Stimulated activated CD8-positive, alpha-beta memory T cell treated with anti-CD3 and anti-CD28 coated beads, Interleukin-4, amount 100 ng/mL, for 1 hour (primary cell): ENCODE measurements at places on chromosomes 4 and X.

GRCh38 chr4:41538887-41539498, 1.0 kb downstream of the LIMCH1 start:
- DNase-seq = no peak

DNA sequence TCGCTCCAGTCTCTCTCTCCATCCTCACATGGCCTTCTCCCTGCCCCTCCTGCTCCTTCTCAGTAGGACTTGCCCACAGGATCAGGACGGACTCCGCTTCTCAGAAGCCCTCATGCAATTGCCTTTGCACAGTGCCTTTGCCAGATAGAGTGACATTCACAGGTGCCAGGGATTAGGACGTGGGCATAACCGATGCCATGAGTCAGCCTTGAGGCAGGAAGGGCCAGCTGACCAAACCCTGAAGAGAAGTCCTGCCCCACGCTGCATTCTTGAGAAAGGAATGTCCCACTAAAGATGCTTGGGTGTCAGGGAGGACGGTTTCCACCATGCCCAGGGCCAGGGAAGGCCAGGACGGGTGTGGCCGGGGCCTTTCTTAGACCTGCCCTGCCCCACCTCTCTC, 6.6 kb upstream of the GRPEL1 start:
- no peak for DNase-seq

GRCh38 chrX:153371256-153371655, 29.9 kb downstream of the PNMA6E start:
- DNase-seq = no peak

- DNase-seq = no peak
Observed at GRCh38 chr4:154452798-154453346, 38.7 kb downstream of the DCHS2 start.

- DNase-seq = no peak
Observed at GRCh38 chr4:148310756-148311155, 131.5 kb downstream of the NR3C2 start.

- DNase-seq = no peak
Observed at GRCh38 chr4:157217708-157218107, 2.8 kb upstream of the GRIA2 start.

GRCh38 chr4:142077048-142077447, 440.7 kb downstream of the IL15 start:
- no peak for DNase-seq

DNA sequence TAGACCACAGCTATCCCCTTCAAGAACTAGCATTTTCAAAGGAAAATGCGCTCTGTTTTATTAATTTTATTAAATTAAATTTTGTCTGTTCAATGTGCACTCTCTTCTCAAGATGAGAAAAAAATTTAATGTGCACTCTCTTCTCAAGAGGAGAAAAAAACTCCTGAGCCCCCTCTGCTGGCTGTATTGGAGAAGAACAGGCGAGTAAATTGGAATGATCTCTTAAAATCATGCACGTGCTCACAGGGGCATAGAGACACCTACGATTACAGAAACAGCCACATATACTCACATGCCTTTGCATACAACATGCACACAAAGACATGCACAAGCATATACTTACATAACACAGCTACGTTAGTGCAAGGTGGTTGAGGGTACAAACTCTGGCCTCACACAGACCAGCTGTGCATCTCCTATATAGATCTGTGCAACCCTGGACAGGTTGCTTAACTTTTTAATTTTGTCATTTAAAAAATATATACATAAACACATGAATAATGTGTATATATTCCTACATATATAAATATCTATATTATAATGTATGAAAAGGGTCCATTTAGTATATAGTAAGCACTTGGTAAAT, 176.2 kb upstream of the CXorf66 start:
- DNase-seq = no peak

DNA sequence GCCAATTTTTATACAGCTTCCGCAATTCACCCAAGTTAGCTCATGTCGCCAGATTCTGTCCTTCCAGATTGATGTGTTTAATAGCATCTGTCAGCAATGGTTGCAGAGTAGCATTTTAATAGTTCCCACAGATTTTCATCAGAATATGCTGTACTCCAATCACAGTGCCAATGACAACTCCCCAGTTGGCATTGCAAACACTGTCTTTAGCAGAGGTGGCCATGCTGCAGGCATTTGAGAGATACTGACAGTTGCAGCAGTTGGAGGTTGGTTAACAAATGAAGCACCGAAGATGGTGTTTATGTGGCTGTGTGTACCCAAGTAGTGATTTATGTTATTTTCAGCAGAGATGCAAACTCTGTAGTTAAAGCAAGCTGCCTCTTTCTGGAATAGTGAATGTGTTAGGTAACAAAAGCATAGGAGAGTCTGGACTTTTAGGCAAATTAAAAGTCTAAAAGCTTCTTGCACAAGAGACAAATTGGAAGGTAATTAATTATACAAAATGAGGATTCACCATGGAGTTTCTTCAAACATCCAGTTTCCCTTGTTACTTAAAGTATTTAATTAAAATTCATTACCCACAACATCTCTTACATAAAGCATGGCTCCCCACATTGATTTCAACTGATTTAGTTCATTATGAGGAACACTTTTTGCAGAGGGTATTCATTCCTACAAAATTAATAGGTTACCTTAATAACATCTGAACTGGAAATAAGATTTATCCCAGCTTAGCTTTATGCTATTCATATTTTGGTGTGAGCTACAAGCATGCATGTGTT, 65.2 kb downstream of the PARM1 start:
- DNase-seq = no peak

DNA sequence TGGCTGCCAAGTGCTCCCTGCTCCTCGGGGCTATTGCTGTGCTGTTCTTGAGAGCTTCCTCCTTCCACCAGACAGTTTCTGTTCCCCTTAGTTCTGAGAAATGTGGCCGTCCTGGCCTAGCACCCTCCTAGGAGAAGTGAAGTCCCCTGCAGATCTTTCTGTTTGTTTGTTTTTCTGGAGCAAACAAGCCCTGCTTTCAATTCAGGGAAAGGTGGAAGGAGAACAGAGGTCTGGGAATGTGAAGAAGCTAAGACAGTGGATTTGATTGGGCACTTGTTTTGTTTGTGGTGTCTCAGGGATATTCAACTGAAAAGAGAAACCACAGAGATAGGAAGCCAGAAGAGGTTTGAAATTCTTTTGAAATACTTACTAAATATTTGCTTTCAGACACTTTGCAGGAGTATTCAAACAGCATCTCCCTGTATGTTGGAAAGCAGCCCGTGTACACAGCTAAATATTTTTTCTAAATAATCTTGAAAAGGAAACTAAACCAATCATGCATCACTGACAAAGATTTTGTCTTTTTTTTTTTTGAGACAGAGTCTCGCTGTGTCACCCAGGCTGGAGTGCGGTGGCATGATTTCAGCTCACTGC, 36.5 kb upstream of the PPM1K start:
- DNase-seq = no peak

DNA sequence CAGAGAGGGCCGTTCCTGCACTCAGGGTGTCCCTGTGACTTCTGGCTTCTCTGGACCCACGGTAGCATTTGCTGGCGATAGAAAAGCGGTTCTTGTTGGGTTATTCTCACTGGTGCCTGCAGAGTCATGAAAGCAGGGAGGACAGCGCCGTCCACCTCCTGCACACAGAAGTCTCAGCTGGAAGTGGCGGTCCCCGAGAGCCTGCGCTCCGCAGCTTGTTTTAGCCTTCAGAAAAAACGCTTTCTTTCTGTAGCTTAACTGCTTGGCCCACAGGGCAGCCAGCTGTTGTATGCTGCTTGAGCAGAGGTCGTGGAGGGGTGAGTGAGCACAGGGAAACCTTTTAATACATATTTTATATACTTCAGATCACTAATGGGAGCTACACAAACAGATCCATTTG, 400.7 kb upstream of the FAT1 start:
- DNase-seq = no peak

DNA sequence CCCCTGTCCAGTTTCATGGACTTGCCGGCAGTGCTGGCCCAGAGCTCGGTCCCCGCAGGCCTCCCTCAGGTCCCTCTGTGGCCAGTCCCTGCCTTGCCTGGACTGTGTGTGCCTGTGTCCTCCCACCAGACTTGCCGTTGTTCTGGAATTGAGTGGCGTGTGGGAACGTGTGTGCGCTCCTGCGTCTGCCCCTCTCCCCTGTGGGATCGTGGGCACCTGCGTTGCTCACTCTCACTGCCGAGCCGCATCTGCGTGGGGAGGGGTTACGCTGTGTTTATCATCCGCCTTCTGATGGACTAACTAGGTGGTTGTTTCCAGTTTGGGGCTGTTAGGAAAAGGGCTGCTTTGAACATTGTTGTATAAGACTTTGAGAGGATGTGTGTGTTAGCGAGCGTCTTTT, 21.2 kb downstream of the PCGF3 start:
- no peak for DNase-seq

GRCh38 chr4:76984127-76984526, 34.6 kb downstream of the SEPTIN11 start:
- no peak for DNase-seq

DNA sequence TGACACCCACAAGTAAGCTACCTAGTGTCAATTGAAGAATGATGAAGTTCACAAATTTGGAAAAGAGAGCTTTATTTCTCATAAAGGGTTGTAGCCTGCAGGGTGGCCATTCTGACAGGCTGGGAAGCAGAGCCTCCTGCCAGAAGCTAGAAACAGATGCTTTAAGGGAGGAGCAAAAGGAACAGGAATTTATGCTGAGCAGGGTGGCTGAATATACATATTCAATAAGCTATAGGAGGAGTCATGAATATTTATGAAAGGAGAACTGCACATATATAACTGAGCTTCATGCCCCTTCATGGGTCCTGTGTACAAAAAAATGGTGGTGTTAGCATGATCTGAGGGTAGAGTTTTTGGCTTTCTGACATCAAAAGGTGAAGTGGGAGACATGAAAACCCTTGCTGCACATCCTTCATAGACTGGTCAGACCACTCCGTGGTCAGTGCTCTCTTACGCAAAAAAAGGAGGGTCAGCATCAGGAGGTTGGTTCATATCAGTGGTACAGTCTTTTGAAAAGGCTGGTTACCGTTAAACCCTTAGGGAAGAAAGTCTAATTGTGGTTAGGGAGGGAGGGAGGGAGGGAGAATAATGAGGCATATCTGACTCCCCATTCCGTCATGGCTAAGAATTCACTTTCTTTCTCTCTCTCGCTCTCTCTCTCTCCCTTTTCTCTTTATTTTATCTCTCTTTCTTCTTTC, 121.4 kb downstream of the LUZP4 start:
- DNase-seq = no peak
